ENCODE measurements at places on chromosomes 7 and 10. TPM values are rescaled to one million over a fixed set of nuclear protein-coding genes. Genes with fewer than 3 reads are reported as not detected.

OR2A12 gene
- not detected for total RNA-seq

UTF1 gene
- total RNA-seq: not detected

ADAM12 gene
- 2.6 TPM for total RNA-seq

CHST12 gene
- 19.2 TPM for total RNA-seq

SLC16A12 gene
- 1.5 TPM for total RNA-seq

FAM53B gene
- total RNA-seq: 26.6 TPM

LRMDA gene
- total RNA-seq: 21.0 TPM

FGL2 gene
- 29.1 TPM for total RNA-seq

FAM25G gene
- total RNA-seq: not detected

SPAM1 gene
- not detected for total RNA-seq

NEUROG3 gene
- not detected for total RNA-seq

OIT3 gene
- total RNA-seq: not detected

COL13A1 gene
- total RNA-seq: 2.1 TPM

ZNF716 gene
- total RNA-seq: not detected

ADAM22 gene
- 2.6 TPM for total RNA-seq

SFRP4 gene
- total RNA-seq: 37.3 TPM

CLEC2L gene
- 0.23 TPM for total RNA-seq

H2BK1 gene
- total RNA-seq: not detected

POT1 gene
- total RNA-seq: 18.1 TPM

ACADSB gene
- total RNA-seq: 61.8 TPM

FRMD4A gene
- total RNA-seq: 34.5 TPM

GDF2 gene
- not detected for total RNA-seq

SP8 gene
- total RNA-seq: not detected

ALOX5 gene
- 145 TPM for total RNA-seq

ATP5MK gene
- 259 TPM for total RNA-seq

BTAF1 gene
- 29.1 TPM for total RNA-seq

NUTM2B gene
- 0.76 TPM for total RNA-seq

MYO3A gene
- 1.0 TPM for total RNA-seq

MYL10 gene
- total RNA-seq: not detected

SPDYE11 gene
- not detected for total RNA-seq

DOCK4 gene
- total RNA-seq: 63.6 TPM

CYP3A5 gene
- total RNA-seq: 6.0 TPM

GPR26 gene
- total RNA-seq: not detected

PLAC9 gene
- 35.0 TPM for total RNA-seq

STK32C gene
- 18.2 TPM for total RNA-seq

SPDYE6 gene
- total RNA-seq: not detected

HOGA1 gene
- total RNA-seq: 1.2 TPM

FAM25C gene
- total RNA-seq: not detected

ABCA13 gene
- 0.55 TPM for total RNA-seq

SPDYE9 gene
- not detected for total RNA-seq

CUBN gene
- 1.5 TPM for total RNA-seq

CNPY1 gene
- total RNA-seq: not detected

RGS10 gene
- 26.7 TPM for total RNA-seq

GTF2IRD2 gene
- 13.0 TPM for total RNA-seq

OR6B1 gene
- not detected for total RNA-seq

TLX1 gene
- total RNA-seq: not detected

Measured in left lung (tissue), 14 donors.